ENCODE measurements at places on chromosomes 7 and 10. TPM values are rescaled to one million over a fixed set of nuclear protein-coding genes. Genes with fewer than 3 reads are reported as not detected.

MSS51 gene
- 1.6 TPM for polyA plus RNA-seq

SPDYE11 gene
- polyA plus RNA-seq = not detected

IL15RA gene
- 32.1 TPM for polyA plus RNA-seq

GSDME gene
- 73.8 TPM for polyA plus RNA-seq

AKR1C8 gene
- not detected for polyA plus RNA-seq

THAP5 gene
- 26.8 TPM for polyA plus RNA-seq

NPFFR1 gene
- not detected for polyA plus RNA-seq

TMEM196 gene
- not detected for polyA plus RNA-seq

GBX1 gene
- not detected for polyA plus RNA-seq

LRRC61 gene
- polyA plus RNA-seq = 7.8 TPM

GRCh38 chr10:129556316-129556715 lies 89.3 kb downstream of the MGMT start:
- no peak for DNase-seq
- no peaks in the 10 kb centered on the region for H3K27me3 ChIP-seq
- H3K4me3 ChIP-seq = no peak overlapping the region
- H3K4me1 ChIP-seq = no peaks in the 10 kb centered on the region

- H3K4me1 ChIP-seq = peaks cover 4% of the 10 kb centered on the region
- no peaks in the 10 kb centered on the region for H3K27me3 ChIP-seq
- H3K27ac ChIP-seq = no peak overlapping the region
- no peaks in the 10 kb centered on the region for H3K36me3 ChIP-seq
Measured at GRCh38 chr10:11616021-11616420, 4.6 kb upstream of the USP6NL start.

- H3K4me1 ChIP-seq = no peaks in the 10 kb centered on the region
- no peaks in the 10 kb centered on the region for H3K27me3 ChIP-seq
- no peak overlapping the region for H3K27ac ChIP-seq
- DNase-seq = no peak
- no peaks in the 10 kb centered on the region for H3K36me3 ChIP-seq
Measured at GRCh38 chr10:15652117-15652516, 67.6 kb downstream of the ITGA8 start.

DNA sequence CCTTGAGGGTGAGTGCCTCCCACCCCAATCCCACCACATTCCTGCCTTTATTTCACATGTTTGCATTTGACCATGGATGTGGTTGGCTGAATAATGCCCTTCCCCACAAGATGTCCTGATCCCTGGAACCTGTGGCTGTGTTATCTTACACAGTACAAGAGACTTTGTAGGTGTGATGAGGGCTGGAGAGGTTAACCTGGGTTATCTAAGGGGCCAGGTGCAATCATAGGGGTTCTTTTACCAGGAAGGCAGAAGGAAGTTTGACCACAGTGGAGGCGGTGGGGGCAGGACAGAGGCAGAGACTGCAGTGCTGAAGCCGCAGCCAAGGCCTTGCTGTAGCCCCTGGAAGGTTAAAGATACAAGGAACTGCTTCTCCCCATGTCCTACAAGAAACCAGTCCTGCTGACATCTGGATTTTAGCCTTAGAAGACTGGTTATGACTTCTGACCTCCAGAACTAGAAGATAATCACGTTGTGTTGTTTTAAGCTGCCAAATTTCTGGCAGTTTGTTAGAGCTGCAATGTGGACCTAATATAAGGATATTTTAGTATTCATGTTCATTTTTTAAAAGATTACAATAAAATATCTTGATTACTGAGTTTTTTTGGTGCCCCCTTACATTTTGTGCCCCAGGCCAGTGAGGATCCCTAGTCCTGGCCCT lies 136.6 kb downstream of the ARHGAP22 start:
- no peaks in the 10 kb centered on the region for H3K27me3 ChIP-seq
- H3K4me3 ChIP-seq = no peak overlapping the region
- no peaks in the 10 kb centered on the region for H3K36me3 ChIP-seq
- no peaks in the 10 kb centered on the region for H3K4me1 ChIP-seq

DNA sequence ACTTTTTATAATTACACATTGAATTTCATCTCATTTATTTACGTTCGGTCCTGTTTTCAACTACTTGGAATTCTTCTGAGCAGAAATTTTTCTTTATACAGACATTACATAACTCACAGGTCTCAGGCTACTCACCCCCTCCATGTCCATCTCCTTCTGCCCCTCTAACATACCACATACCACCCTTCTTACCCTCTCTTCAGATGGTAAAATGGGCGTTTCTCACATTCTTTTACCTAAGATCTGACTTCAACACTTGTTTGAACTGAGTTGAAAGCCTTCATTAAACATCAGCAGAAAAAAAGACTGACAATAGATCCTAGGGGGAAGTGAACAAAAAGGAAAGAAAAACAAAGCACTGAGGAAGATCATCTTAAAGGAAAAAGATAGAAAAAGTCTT lies 309.7 kb downstream of the CTNNA3 start:
- no peaks in the 10 kb centered on the region for H3K27me3 ChIP-seq
- no peak overlapping the region for H3K4me3 ChIP-seq
- H3K4me1 ChIP-seq = no peaks in the 10 kb centered on the region
- no peak overlapping the region for H3K27ac ChIP-seq

DNA sequence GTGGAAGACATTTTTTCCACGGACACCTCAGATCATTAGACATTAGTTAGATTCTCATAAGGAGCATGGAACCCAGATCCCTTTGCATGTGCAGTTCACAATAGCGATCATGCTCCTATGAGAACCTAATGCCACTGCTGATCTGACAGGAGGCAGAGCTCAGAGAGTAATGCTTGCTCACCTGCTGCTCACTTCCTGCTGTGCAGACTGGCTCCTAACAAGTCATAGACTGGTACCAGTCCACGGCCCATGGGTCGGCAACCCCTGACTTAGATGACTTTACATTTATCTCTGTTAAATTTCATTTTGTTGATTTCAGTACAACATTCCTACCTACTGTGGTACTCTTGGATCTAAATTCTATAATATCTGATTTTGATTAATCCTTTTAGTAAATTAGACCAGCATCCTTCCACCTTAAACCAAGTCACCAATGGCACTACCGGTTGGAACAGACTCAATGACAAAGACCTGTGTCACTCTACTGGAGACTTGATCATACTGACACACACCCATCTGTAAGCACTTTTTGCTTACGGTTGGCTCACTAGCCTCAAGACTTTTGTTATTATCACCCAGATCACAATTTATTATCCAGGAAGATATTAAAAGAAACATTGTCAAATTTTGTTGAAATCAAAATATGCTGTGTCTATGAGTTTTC lies 8.0 kb upstream of the CCDC71L start:
- no peak for DNase-seq
- H3K4me3 ChIP-seq = no peak overlapping the region
- H3K4me1 ChIP-seq = no peaks in the 10 kb centered on the region
- no peak overlapping the region for H3K27ac ChIP-seq
- no peaks in the 10 kb centered on the region for H3K27me3 ChIP-seq

DNA sequence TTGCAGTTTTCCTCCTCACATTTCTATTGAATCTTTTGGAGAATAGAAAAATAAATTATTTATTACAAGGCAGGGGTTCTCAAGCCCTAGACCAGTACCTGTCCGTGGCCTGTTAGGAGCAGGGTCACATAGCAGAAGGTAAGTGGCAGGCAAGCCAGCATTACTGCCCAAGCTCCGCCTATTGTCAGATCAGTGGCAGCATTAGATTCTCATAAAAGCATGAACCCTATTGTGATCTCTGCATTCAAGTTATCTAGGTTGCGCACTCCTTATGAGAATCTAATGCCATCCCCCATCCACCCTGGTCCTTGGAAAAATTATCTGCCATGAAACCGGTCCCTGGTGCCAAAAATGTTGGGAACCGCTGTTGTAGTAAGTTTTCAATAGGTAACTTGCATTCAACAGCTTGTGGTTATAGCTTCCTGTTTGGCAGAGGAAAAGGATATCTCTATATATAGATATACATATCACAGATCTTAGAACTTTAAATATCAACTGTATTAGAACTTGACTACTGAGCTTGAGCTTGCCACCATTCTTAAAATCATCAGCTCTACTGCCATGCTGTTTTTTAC lies 165.1 kb downstream of the AHR start:
- no peaks in the 10 kb centered on the region for H3K4me1 ChIP-seq
- no peaks in the 10 kb centered on the region for H3K27me3 ChIP-seq
- H3K36me3 ChIP-seq = no peaks in the 10 kb centered on the region
- no peak overlapping the region for H3K4me3 ChIP-seq

DNA sequence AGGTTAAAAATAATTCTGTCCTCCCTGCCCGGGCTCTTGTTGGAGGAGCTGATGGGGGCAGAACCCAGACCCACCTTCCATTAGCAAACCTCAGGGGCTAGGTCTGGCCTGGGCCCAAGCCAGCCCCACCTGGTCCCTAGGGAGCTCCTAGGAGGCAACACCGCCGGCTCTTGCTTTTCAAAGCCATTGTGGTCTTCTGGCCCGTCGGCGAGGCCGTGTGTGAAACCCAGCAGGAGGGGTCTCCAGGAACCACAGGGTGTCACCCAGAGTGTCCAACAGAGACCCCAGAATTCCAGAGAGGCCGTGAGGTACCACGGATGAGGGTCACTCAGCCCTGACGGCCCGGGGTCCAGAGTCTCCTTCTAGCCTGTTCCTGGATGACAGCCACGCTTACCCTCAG lies 16.6 kb upstream of the PDGFA start:
- peaks cover 9% of the 10 kb centered on the region for H3K4me1 ChIP-seq
- H3K36me3 ChIP-seq = no peaks in the 10 kb centered on the region
- no peaks in the 10 kb centered on the region for H3K27me3 ChIP-seq
- no peak for DNase-seq

DNA sequence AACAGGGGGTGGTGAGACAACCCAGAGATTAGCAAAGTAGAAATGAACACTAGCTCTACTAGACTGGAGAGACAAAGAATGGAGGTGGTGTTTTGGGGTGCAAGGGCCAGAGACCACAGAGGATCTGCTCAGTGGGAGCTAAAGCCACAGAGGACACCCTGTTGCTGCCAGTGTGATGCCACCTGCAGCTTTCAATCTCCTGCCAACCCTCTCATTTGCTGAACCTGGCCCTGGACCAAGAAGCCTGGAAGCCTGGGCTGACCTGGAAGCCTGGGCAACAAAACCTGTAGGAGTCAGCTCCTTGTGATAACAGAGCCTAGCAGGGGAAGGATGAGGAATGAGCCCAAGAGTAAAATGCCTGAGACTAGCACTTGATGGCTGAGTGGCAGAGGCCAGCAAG lies 81.1 kb upstream of the ADO start:
- no peak overlapping the region for H3K4me3 ChIP-seq
- no peaks in the 10 kb centered on the region for H3K4me1 ChIP-seq
- H3K27me3 ChIP-seq = no peaks in the 10 kb centered on the region
- H3K36me3 ChIP-seq = no peaks in the 10 kb centered on the region

GRCh38 chr10:62348029-62348428 lies 26.1 kb upstream of the ZNF365 start:
- H3K27me3 ChIP-seq = no peaks in the 10 kb centered on the region
- no peak overlapping the region for H3K4me3 ChIP-seq
- no peaks in the 10 kb centered on the region for H3K36me3 ChIP-seq
- H3K4me1 ChIP-seq = no peaks in the 10 kb centered on the region
- no peak overlapping the region for H3K27ac ChIP-seq

DNA sequence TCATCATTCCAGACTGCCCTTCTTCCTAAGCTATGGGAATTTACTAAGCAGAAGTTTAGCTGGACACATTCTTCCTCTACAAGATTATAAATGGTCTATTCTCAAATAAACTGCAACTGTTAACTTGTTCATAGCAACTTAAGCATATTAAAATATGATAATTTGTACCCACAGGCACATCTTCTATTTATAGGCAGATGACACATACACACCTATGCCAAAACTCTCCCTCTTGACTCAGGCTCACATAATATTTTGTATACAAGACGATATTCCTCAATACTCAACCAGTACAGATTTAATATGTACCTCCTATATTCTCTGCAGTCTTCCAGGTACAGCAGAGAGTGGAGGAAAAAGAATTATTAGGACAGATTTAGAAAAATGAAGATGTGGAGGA lies 232.7 kb upstream of the KIAA1217 start:
- H3K36me3 ChIP-seq = no peaks in the 10 kb centered on the region
- H3K27ac ChIP-seq = no peak overlapping the region
- no peaks in the 10 kb centered on the region for H3K27me3 ChIP-seq
- no peaks in the 10 kb centered on the region for H3K4me1 ChIP-seq

GRCh38 chr10:21675157-21675796 lies 141.2 kb downstream of the MLLT10 start:
- no peaks in the 10 kb centered on the region for H3K4me1 ChIP-seq
- DNase-seq = peak; percentile 42
- H3K27ac ChIP-seq = no peak overlapping the region
- no peak overlapping the region for H3K4me3 ChIP-seq
- H3K36me3 ChIP-seq = no peaks in the 10 kb centered on the region

DNA sequence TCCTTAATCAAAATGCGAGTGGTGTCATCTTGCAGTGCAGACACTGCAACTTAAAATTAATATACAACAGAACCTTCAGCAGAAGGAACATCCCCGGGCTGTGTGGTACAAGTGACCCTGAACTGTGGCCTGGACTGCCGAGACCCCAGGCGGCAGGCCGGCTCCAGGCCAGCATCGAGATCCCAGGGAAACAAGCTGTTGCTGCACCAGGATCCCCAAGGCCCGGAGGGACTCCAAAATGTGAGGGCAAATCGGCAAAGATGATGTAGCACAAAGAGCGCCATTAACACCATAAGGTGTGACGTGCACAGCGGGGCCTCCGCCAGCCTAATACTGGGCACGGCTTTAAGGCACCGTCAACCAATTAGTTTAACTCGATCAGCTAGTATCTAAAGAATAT lies 73.9 kb downstream of the EBF3 start:
- no peaks in the 10 kb centered on the region for H3K36me3 ChIP-seq
- DNase-seq = no peak
- H3K27me3 ChIP-seq = peaks cover 2% of the 10 kb centered on the region
- no peaks in the 10 kb centered on the region for H3K4me1 ChIP-seq

DNA sequence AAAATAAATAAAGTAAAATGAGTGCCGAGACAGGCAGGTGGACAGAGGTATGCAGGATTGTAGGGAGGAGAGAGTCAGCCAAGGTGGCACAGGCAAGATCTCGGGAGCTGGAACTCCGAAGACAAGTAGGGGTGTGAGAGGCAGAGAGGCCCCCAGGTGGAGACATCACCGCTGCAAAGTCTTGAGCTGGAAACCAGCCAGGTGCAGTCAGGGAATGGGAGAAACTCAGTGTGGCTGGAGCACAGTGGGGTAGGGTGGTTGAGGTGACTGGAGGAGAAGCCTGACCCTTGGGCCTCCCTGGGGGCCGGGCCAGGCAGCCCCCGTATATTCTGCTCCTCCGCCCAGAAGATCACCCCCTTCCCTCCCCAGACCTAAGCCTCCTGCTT lies 4.2 kb downstream of the EPHB4 start:
- H3K4me3 ChIP-seq = no peak overlapping the region
- H3K36me3 ChIP-seq = peaks cover 63% of the 10 kb centered on the region
- H3K4me1 ChIP-seq = no peaks in the 10 kb centered on the region

Data from small intestine (tissue), 16 donors.